Iris pigment epithelial cell (primary cell): ENCODE measurements at places on chromosomes 6 and 20.

DNA sequence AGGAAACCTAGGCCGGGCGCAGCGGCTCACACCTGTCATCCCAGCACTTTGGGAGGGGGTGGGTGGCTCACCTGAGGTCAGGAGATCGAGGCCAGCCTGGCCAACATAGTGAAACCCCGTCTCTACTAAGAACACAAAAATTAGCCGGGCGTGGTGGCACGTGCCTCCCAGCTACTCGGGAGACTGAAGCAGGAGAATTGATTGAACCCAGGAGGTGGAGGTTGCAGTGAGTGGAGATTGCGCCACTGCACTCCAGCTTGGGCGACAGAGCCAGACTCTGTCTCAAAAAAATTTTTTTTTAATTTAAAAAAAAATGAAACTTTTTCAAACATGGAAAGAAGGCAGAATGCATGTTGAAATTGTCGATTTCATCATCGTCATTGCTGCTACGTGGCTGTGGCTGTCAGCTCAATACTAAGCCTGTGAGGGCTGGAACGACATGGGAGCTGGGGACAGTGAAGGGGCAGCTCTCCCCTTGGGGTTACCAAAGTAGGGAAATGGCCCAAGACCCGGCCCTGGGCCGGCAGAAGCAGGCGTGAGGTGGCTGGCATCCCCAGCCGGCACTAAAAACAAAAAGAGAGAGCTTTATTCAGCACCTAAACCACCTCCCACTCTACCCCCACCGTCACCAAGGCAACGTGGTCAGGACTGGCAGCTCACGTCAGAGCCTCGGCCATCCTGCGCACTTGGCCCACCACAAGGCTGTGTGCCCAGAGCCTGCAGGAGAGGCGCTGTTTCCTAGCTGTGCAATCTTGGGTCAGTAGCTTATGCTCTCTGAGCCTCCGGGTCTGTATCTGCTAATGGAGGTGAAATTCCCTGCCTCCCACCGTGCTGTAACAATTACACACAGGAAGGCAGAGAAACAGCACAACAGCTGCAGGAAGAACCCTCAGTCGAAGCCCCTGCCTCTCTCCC lies 30.8 kb downstream of the AGPAT4 start:
- DNase-seq, result no peak

GRCh38 chr6:117034971-117035370 lies 157.9 kb downstream of the RFX6 start:
- no peak for DNase-seq

GRCh38 chr6:170450916-170451761 lies 102.0 kb downstream of the PSMB1 start:
- no peak for DNase-seq

- DNase-seq, result no peak
Measured at GRCh38 chr20:60477958-60478357, 519.7 kb downstream of the CDH26 start.

DNA sequence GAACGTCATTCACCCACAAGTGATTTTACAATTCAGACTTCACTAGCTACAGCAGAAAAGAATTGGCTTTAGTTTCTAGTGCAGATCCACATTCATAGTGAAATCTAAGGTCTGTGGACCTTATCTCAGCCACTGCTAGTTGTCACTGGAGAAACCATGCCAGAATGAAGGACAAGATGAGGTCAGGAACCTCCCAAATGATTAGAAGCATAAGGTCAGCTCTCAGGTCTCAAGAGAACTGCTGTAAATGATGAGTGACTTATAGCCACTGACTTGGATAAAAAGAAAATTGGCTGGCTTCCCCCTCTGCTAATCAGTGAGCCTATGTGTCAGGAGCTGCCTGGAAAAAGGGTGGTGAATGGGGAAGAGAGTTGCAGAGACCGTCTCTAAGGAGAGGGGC lies 265.3 kb upstream of the BMP2 start:
- peak; percentile 11 for DNase-seq

- DNase-seq, result peak; percentile 74
Measured at GRCh38 chr6:1131285-1132079, 180.4 kb upstream of the FOXQ1 start.

DNA sequence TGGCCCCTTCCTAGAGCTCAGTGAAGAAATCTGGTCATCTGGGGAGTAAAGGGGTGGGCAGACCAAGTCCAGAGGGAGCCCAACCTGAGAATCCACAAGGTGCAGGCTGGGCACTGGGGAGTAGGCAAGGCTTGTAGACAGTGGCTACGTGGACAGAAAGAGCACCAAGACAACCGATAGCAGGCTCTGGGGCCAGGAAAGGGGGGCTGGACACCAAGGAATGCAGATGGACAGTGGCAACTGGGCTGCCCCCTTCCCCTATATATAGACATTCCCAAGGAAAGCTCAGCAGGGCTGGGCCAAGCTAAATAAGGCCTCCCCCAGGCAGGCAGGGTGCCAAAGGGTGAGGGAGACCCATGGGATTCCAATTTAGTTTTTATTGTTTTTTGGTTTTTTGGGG lies 1.5 kb upstream of the TNNC2 start:
- no peak for DNase-seq

GRCh38 chr6:55034752-55035151 lies 139.6 kb upstream of the HCRTR2 start:
- DNase-seq, result no peak

- no peak for DNase-seq
Measured at GRCh38 chr6:10585209-10585845, 64.2 kb downstream of the GCNT2 start.

GRCh38 chr6:161660666-161661571 lies 387.1 kb upstream of the AGPAT4 start:
- no peak for DNase-seq

DNA sequence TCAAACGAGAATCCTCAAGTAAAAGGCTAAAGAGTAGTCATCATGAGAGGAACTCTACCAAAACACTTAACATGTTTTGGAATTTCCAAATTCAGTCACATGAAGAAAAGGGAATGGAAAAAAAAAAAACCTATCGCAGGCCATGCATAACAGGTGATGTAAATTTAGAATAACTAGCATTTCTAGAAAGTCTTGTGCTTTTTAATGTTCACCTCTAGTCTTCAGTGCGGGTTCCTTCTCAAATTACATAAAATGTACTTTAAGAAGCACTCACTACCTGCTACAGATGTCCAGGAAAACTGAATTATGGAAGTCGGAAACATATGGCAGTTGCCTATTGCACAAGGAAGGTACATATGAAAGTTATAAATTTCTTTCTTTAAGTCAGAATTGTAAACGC lies 6.1 kb upstream of the TBX18 start:
- no peak for DNase-seq

- DNase-seq, result peak; percentile 49
Measured at GRCh38 chr6:111377558-111378120, 105.4 kb downstream of the REV3L start.

DNA sequence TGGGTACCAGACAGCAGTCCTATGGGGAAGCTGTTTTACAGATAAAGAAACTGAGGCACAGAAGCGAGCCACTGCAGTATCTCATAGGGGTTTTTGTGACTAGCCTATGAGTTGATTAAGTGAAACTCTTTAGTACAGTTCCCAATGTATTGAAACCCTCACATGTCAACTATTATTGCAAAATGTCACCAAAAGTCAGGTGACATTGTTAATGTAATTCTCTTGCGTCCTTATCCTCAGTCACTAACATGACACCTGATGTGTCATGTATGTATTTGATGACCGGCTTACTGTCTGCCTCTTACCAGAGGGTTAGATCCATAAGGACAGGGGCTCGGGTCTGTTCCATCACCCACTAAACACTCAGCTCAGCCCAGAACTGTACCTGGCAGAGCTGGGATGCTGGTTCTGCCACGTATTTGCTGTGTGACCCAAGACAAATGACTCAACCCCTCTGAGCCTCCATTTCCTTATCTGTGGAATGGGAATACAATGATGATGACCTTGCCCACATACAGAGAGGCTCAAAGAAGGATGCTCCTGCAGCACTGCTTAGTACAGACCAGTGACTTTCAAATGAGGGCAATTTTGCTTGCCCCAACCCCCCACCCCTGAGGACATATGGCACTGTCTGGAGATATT lies 32.9 kb downstream of the PREX1 start:
- DNase-seq, result no peak

DNA sequence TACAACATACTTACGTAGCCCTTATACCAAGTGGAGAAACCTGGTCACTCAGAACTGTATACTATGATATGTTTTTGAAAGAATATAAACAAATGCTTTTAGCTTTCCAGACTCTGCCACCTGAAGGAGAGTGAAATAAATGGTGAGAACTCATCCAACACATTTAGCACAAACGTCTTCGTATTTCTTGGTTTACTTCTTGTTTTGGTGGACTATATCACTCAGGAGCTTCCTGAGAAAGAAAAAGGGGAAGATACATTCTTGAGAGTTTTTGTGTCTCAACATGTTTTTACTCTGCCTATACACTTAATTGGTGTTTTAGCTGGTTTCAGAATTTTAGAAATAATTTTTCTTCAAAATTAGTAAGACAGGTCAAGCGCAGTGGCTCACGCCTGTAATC lies 19.4 kb upstream of the CTAGE9 start:
- no peak for DNase-seq

DNA sequence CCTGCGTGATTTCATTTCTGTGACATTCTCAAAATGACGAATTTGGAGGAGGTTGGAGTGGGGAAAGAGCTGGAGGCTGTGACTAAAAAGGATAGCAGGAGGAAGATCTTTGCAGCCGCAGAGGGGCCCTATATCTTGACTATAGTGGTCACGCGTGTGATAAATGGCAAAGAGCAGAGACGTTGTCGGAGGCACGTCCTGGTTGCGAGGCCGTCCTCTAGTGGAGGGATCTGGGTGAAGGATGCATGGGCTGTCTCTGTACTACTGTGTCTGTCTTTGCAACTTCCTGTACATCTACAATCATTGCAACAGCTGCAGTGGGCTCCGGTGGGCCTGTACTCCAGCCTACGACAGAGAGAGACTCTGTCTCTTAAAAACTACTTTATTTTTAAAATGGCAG lies 76.6 kb downstream of the YTHDF1 start:
- DNase-seq, result no peak

GRCh38 chr6:117791012-117791411 lies 115.7 kb downstream of the NUS1 start:
- no peak for DNase-seq

DNA sequence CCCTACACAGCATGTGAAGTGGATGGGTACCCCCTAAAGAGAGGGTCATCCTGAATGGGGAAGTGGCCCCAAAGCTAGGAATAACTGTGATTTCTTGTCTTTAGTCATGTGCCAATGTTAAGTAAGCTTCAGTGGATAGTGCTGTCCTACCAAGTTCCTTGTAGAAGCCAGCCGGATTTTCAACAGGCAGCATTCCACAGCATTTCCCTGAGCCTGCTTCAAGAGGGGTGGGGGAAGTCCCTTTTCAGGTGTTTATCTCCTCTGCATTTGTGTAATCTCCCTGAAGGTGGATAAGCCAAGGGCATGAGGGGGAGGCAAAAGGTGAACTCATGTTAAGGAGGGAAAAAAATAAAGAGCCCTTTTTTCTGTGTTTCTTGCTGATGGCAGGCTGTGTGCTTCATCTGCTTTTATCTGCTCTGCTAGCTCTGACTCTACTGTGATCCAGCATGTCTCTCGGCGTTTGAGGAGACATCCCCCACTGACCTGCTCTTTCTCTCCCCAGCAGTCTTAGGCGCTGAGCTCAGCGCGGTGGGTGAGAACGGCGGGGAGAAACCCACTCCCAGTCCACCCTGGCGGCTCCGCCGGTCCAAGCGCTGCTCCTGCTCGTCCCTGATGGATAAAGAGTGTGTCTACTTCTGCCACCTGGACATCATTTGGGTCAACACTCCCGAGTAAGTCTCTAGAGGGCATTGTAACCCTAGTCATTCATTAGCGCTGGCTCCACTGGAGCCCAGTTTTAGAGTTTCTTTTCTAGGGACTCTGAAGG lies 1.9 kb downstream of the EDN1 start:
- peak; percentile 14 for DNase-seq

- no peak for DNase-seq
Measured at GRCh38 chr6:35907750-35908149, 13.1 kb downstream of the SRPK1 start.

GRCh38 chr6:137320271-137320670 lies 101.1 kb upstream of the IFNGR1 start:
- no peak for DNase-seq

DNA sequence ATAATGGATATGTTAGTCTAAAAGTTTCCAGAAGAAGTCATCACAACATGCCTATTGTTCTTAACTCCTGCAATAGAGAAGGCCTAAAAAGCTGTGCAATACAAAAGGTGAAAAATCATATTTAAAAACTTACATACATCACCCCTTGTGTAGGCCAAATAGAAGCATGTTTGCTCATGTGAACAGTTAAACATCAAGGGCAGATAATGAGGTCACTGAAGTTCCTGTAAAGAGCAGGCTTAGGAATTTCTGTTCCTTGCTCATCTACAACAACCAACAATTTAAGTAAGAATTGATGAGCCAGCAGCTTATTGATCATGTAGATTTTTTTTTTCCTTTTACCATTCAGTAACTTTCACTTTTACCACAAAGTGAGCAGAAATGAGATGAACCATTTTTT lies 7.5 kb upstream of the NUP153 start:
- peak; percentile 39 for DNase-seq

DNA sequence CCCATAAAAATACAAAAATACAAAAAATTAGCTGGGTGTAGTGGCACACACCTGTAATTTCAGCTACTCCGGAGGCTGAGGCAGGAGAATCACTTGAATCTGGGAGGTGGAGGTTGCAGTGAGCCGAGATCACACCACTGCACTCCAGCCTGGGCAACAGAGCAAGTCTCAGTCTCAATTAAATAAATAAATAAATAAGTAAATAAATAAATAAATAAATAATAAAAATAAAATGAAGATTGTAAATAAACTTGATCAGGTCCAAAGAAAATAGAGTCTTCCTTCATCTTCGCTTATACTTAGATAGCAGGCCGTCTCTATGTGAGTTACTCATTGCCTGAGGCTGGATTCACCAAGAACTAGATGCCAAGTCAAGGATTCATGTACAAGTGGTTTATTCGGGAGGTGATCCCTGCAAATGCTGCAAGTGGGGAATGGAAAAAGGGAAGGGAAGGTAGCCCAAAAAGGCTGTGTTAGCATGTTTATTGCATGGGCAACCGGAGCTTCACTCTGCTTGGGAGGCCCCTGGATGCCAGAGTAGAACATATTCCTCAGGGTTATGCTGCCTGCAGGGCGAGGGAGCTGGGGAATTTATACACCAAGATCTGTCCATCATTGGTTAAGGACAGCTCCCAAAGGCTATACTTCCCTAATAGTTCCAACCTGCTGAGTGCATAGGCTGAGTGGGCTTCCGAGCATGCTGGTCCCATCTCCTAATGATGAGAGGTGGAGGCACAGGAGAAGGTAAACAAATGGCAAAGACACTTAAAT lies 16.3 kb downstream of the PRND start:
- DNase-seq, result no peak
